ENCODE measurements at places on chromosomes 4 and X. TPM values are rescaled to one million over a fixed set of nuclear protein-coding genes. Genes with fewer than 3 reads are reported as not detected.

IBSP gene
- not detected for polyA plus RNA-seq

- DNase-seq = no peak
These were observed 18.0 kb downstream of the OPHN1 start for GRCh38 chrX:68415316-68415715.

DNA sequence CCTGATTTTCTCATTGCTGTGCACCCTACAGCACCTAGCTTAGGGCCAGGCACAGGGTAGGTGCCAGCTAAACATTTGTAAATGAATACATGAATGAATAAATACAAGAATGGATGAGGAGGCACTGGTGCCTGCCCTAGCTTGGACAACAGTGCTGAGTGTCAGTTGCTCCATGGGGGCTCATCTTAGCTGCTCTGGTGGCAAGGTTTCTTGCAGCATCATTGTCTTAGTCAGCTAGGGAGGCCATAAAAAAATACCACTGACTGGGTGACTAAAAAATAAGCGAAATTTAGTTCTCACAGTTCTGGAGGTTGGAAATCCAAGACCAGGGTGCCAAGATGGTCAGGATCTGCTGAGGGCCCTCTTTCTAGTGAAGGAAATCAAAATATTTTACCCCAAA lies 31.2 kb downstream of the TMEM31 start:
- DNase-seq = no peak

GRCh38 chr4:24603343-24603742 lies 19.0 kb upstream of the DHX15 start:
- no peak for DNase-seq

DNA sequence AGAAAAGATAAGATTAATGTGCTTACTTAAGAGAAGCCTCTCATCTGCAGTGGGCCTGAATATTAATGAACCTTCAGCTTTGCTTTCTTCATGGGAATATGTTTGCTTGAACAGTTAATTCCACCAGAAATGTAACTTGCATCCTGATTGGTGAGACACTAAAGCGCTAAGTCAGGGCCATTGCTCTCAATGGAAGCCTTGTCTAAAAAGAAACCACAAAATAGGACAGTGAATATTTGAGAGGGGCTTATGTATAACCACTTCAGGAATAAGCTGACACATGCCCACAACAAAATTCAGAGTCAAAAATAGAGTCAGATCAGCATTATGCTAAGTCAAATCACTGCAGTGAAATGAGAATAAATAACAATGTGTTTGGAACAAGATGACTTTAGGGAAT lies 1125.8 kb downstream of the STIM2 start:
- no peak for DNase-seq

GPR78 gene
- 0.43 TPM for polyA plus RNA-seq

- no peak for DNase-seq
These were observed 20.1 kb downstream of the EIF4E start for GRCh38 chr4:98908703-98909262.

DNA sequence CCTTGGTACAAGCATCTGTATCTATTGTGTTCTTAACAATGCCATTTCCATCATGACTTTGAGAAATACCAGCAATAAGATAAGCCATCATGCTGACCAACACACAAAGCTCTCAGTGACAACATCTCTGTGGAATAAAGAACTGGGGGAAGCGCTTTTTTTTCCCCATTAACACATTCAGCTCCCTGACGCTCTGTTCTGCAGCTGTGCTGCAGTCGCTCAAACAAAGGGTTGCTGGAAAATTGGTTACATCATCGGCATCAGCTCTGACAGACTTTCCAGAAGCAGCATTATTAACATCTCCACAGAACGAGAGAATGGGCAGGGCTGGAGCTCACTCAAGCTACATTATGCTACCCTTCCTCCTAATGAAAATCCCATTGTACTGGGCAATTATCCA lies 39.9 kb downstream of the DCX start:
- no peak for DNase-seq

DNA sequence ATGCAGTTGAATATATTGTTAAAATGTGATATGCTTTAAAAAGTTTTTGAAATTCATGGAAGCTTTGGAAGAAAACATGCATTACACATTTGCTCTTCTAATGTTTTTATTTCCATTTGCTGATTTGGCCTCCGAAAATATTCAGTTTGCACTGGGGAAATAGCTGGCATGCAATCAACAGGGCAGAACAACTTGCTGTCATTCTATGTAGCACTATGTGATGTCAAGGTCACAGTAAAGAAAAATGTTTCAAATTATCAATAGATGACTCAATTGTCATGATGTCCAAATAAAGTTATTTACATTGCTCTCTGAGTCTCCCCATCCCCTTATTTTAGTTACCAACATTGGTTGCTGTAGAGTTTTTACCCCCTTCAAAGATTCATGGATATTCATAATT lies 119.2 kb downstream of the TLL1 start:
- DNase-seq = no peak

DNA sequence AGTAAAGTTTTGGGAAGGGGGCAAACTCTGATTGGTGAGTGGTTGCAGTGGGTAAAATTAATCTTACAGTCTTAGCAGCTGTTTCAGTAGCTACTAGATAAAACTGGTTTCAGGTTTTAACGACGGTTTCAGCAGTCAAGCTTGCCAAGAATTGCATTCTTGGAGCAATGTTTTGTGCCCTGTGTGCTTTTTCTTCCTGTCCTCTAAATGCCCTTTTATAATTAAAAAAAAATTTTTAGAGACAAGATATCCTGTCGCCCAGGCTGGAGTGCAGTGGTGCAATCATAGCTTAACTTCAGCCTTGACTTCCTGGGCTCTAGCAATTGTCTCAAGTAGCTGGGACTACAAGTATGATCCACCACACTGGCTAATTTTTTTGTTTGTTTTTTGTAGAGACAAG lies 6.3 kb upstream of the PPEF2 start:
- DNase-seq = no peak

DNA sequence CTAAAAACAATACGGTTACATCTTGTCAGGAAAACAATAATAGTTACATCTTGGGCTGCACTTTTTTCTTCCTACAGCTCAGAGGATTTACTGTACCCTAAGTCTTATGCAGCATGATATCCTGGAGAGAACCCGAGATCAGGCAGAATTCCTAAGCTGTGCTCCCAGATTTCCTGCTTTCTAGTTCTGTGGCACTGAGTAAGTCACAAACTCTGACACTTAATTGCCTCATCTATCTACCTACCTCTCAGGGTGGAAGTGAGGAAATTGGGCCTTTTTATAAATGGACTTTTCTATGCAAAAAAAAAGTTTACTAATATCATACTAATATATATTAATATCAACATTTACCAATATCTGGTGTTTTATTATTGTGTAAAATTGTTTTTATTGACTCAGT lies 438.5 kb downstream of the INPP4B start:
- no peak for DNase-seq

SSX4 gene
- polyA plus RNA-seq = not detected

GPRASP1 gene
- 0.60 TPM for polyA plus RNA-seq

CPE gene
- polyA plus RNA-seq = 0.33 TPM

DNA sequence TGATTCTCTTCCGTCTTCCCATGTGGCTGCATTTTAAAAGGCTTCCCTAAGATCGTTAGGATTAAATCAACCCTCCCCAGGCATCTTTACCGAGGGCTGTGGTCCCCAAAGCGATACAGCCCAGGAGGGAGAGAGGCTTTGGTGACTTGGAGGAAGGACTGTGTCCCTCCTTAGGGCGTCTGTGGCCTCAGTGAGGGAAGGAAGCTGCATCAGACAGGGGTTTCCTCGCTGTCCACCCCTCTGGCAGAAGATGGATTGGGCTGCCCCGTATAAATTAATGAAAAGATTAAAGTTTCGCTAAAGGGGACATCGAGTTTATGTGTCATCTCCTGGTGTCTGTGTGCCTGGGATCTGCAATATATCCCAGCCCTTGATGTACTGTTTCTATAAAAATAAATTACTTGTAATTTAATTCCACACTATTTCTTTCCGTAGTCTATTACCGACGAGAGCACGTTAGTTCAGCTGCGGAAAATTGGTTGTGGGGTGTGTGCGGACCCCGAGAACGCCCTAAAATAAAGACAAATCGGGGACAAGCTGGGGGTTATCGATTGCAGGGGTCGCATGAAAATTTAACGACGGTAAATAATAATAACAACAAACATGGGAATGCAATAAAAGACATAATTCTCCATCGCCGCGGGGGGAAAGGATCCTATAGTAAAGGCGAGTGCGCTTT lies 6.5 kb downstream of the SHOX start:
- no peak for DNase-seq

DNA sequence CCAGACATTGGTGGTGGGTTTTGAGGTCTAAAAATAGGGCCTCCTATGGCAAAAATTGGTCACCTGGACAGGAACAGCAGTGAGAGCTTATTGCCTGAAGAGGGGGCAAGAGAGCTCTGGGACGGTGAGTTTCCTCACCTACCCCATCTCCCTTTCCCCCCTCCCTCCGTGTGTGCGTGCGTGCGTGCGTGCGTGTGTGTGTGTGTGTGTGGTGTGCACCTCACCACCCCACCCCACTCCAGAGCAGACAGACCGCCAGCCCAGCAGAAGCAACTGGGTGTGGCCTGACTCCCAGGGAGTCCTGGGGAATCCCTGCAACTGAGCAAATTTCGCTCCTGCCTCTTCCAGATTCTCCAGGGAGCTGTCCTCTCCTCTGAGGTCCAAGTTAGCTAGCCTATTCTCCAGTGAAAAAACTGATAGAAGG lies 44.7 kb downstream of the PRPS1 start:
- peak; percentile 5 for DNase-seq

GRCh38 chrX:106684207-106684606 lies 42.3 kb upstream of the RNF128 start:
- no peak for DNase-seq

DNA sequence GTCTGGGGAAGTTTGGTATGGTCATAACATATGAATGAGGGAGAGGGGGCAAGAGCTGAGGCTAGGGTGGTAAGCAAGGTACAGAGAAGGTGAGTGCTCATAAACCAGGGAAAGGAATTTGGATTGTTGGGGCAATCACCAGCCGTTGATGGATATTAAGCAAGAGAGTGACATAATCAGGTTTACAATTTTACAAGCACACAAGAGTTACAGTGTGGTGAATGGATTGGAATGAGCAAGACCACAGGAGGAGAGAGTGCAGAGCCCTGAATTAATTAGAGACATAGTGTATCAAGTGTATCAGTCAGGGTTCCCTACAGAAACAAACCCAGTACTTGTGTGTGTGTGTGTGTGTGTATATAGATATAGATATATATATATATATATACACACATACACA lies 18.7 kb upstream of the FMR1NB start:
- DNase-seq = peak; percentile 7

DNA sequence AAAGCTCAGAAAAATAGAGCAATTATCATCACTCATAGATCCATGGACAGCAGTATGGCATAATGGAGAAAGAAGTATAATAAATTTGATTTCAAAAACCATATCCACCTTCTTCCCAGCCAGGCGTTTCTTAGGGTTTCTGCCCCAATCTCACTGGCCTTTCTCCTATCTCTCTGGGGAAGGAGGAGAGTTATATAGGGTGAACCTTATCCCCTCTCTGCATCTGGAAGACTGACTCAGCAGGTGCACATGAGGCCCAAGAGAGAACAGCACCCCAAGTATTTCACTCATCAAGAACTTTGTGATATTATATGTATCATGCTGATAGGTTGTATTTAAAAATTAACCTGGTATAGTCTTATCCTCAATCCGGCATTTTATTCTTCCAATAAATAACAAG lies 318.8 kb upstream of the RASGEF1B start:
- no peak for DNase-seq

DNA sequence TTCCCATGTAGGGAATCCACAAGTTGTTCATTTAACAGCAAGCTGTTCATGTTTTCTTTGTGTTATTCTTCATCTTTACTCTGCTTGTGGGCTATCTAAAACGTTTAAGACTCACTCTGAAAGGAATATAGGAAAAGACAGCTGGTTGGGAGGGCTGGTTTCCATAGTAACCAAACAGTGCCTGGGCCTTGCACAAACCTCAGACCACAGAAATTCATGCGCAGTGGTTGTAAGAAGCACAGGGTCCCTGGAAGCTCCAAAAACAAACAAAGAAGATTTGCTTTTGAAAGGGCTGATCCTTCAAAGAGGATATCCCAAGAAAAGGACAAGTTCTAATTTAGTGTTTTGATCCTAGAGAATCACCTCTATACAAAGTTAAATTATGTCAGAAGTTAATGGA lies 7.8 kb downstream of the SERTM2 start:
- no peak for DNase-seq

XAGE1A gene
- not detected for polyA plus RNA-seq

GRCh38 chr4:165299399-165300060 lies 27.9 kb upstream of the MSMO1 start:
- no peak for DNase-seq

- DNase-seq = no peak
These were observed 67.0 kb upstream of the CXCL13 start for GRCh38 chr4:77538574-77539157.

ANK2 gene
- polyA plus RNA-seq = 3.2 TPM

MAPK10 gene
- polyA plus RNA-seq = 0.86 TPM

- no peak for DNase-seq
These were observed 6.9 kb downstream of the PDLIM5 start for GRCh38 chr4:94458682-94459081.

DNA sequence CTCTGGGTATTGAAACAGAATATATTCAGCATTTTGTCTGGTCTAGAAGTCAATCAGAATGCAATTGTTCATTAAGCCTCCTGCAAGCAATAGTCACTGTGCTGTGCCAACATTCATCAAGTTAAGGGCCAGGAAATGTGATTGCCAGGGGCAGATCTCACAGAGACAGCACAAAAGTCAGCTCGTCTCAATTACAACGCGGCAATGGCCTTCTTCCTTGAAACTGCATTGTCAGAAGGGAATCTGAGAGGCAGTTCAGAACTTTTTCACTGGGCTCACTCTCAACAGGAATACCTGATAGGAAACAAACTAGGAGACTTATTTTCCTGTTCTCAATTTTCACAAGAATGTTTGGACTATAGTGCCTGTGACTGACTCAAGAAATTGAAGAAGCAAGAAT lies 131.1 kb upstream of the NR3C2 start:
- DNase-seq = no peak

- DNase-seq = no peak
These were observed at the start of gene FAM47A for GRCh38 chrX:34132028-34132427. Gene FAM47A, minus strand, starts transcription at chrX:34132314. Its CDS starts 36 bp downstream, at chrX:34132278.

ITIH6 gene
- polyA plus RNA-seq = not detected

EMCN gene
- 0.10 TPM for polyA plus RNA-seq

DNA sequence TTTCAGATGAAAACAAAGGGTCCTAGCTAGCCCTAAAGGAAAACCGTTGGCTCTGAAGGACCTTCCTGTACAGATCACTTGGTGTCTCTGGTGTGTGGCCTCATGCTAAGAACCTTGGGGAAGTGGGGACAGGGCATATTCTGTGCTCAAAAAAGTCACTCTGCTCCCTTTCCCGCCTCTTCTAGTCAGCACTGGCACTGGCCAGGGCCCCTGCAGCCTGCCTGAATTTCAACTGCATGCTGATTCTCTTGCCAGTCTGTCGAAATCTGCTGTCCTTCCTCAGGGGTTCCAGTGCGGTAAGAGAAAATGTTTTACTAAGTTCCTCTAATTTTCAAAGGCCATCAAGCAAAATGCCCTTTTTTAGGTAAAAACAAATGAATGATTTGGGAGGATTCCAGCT lies 3.4 kb downstream of the CYBB start:
- no peak for DNase-seq

GRCh38 chr4:30916337-30917274 lies 196.4 kb downstream of the PCDH7 start:
- DNase-seq = no peak
